ENCODE measurements at places on chromosomes 1 and 21. TPM values are rescaled to one million over a fixed set of nuclear protein-coding genes. Genes with fewer than 3 reads are reported as not detected.

The PPFIA4 gene
- total RNA-seq = 2.4 TPM

DNA sequence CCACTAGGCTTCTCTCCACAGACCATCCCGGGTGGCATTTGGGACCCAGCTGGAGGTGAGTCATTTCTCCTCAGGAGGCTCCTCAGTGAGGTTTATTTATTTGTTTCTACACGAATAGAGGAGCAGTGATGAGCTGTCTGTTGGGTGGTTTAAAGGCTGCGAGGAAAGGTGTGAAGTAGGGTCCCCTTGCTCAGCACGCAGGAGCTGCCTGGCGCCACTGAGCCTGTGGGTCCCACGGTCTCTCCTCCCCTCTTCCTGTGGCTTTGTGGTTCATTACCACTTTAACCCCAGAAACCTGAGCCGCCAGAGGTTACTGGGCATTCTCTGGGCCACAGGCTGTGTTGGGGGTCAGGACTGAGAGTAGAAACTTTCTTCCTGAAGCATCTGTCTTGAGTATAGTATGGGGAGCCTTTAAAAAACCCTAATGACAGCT is 39.9 kb downstream of the IL6R start:
- H3K27me3 ChIP-seq = no peaks in the 10 kb centered on the region
- no peak for DNase-seq
- H3K4me3 ChIP-seq = no peak overlapping the region

GRCh38 chr1:92447033-92447681 is 39.6 kb downstream of the GFI1 start:
- no peak overlapping the region for H3K4me3 ChIP-seq
- no peaks in the 10 kb centered on the region for H3K36me3 ChIP-seq
- no peak overlapping the region for H3K27ac ChIP-seq
- DNase-seq = no peak
- H3K4me1 ChIP-seq = no peaks in the 10 kb centered on the region

GRCh38 chr1:107294686-107295085 is 153.8 kb downstream of the NTNG1 start:
- no peak overlapping the region for H3K27ac ChIP-seq
- no peak for DNase-seq
- H3K4me1 ChIP-seq = no peaks in the 10 kb centered on the region
- no peak overlapping the region for H3K4me3 ChIP-seq

GRCh38 chr1:36377791-36378492 is 7.8 kb downstream of the STK40 start:
- peak overlapping the region; percentile 55 for H3K27ac ChIP-seq
- H3K4me3 ChIP-seq = no peak overlapping the region
- H3K27me3 ChIP-seq = no peaks in the 10 kb centered on the region
- no peak for DNase-seq
- no peaks in the 10 kb centered on the region for H3K36me3 ChIP-seq
- H3K4me1 ChIP-seq = peaks cover 45% of the 10 kb centered on the region
